Right renal cortex interstitium (tissue), 3 donors: ENCODE measurements at places on chromosomes 12 and 14. TPM values are rescaled to one million over a fixed set of nuclear protein-coding genes. Genes with fewer than 3 reads are reported as not detected.

GRCh38 chr12:55927588-55928502, at the start of gene PYM1:
Gene PYM1, minus strand, starts transcription at chr12:55927894. Its CDS starts 133 bp downstream, at chr12:55927761.
- DNase-seq: no peak

DNA sequence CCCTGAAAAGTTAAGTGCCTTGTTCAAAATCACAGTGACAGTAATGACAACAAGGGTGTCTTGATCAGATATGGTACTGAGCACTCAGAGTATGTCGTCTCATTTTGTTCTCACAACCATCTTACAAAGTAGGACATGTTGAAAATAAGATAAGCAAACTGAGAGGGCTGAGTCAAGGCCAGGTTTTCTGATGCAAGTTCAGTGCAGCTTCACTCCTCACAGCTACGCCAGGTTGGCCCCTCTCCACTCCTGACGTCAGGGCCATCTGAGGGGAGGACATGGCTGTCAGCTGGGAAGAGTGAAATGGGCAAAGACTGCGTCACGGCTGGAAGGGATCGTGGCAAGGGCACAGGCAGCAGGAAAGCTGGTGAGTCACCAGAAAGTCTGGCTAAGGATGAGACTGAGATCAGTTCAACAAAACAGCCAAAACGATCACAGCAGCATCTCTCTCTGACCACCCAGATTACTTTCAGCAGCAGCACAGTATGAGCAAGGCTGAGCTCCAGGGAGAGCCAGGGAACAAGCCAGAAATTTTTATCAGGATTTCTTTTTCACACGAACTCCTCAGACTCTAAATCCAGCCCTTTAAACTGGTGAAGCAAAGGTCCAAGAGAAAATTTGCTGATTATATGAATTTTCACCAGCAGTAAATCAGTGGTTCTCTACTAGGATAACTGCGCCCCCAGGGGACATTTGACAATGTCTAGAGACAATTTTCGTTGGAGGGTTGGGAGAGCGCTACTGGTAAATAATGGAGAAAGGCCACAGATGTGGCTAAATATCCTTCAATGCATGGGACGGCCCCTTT, 297.9 kb upstream of the AMIGO2 start:
- no peak for DNase-seq

DNA sequence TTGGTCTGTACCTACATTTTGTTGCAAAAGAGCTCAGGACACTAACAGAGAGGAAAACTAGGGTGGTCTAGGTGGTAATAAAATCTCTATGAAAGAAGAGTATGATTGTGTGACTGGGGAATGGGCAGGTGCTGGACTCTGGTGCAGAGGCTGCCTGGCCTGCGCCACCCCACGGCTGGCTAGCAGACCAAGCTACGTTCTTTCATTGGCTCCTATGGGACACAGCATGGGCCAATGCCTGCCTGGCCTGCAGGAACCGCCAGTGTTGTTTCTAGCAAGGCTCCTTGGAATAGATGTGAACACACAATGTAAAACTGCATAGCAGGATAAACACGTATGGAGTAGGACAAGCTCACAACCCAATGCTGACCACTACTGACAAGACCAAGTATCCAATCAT, 51.7 kb upstream of the CORO1C start:
- no peak for DNase-seq

DNA sequence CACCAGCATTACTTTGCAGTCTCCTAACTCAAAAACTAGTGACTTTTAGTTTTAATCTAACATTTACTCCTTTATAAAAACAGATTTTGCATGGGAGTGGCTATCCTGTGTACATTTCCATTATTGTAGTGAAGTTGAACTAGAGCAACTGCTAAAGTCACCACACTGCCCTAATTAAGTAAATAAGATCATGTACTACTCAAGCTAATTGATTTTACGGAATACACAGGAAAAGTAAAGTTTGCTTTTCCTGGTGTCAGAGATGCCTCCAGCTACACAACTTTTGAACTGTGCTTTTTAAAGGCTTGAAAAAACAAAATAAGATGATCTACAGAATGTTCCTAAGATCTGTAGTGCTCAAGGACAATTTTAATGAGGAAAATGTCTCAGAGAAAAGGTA, 50.4 kb upstream of the ATP2A2 start:
- no peak for DNase-seq

DNA sequence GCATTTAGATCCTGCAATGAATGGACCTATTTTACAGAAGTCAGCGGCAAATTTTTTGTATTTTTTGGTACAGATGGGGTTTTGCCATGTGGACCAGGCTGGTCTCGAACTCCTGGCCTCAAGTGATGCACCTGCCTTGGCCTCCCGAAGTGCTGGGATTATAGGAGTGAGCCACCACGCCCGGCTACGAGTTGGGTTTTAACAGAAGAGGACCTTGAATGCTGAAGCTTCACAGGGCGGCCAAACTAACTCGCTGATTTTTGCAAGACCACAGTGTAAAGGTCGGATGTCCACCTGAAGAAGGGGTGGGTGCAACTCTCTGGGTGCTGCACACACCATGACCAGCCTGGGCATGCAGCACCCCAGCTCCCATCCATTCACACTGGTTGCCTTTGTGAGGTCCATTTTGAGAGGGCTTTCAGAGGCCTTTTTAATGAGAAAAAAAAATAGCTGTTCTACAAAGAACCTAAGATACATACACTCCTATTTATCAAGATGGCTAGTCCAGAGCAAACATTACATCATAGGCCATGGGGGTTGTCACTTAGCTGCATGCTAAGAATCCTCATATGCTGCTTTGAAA, 21.6 kb upstream of the CDK2AP1 start:
- no peak for DNase-seq

DNA sequence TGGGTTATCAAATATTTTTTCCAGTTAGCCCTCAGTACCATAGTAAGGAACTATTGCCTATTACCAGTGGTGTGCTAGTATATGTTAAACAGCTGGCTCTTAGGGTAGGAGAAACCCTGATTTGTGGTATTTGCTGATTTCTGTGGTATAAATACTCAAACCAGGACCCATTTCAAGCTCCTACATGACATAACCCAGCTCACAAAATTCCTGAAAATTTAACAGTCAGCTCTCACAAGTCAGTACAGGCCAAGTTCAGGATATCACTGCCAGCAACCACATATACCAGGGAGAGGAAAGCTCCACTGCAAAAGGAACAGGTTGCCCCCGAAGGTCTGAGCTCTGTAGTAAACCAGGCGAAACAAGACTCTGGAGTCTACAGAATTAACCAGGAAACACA, 315.3 kb downstream of the NOVA1 start:
- DNase-seq: no peak

- no peak for DNase-seq
These were observed 324.0 kb downstream of the TMEM117 start for GRCh38 chr12:44159862-44160261.

DNA sequence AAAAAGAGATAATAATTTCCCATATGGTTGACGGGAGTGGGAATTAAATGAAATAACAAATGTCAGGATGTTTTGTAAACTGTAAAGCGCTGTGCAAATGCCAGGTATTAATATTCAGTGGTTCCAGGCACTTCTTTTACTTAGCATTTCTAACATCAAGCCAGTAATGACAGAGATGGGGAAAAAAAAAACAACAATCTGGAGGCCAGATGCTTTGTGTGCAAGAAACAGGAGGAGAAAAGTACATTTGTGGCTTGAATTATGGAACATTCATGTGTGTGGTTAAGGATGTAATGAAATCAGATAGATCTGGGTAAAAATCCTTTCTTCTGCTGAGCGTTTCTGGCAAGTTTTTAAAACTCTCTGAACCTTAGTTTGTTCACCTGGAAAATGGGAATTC, 509.6 kb downstream of the FUT8 start:
- DNase-seq: no peak

DNA sequence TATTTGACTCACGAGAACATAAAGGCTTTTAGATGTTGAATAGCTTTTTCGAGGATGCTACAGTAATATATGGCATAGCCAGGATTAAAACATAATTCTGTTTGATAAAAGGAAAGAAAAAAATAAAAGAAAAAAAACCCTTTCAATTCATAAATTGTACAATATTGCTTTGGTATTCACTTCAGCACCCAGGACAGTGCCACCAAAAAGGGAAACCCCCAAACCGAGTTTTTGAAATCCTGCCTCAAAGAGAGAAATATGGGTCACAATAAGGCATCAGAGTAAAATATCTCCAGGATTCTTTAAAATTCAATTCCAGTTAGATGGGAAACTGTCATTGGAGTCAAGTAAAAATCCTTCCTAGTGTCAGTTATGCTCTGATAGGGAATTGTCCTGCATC, 551.2 kb upstream of the SEL1L start:
- DNase-seq: no peak

GRCh38 chr14:69408331-69408960, 10.0 kb downstream of the SLC39A9 start:
- no peak for DNase-seq

- DNase-seq: no peak
These were observed 23.4 kb upstream of the FBRSL1 start for GRCh38 chr12:132466241-132467201.

Gene OR4K1
- polyA plus RNA-seq: not detected

Gene ACOT2
- polyA plus RNA-seq: 68.5 TPM

Gene POTEM
- polyA plus RNA-seq: not detected

Gene ABCC9
- 21.2 TPM for polyA plus RNA-seq

Gene KSR2
- 0.89 TPM for polyA plus RNA-seq

Gene TTC6
- polyA plus RNA-seq: 0.26 TPM
